ENCODE measurements at places on chromosomes 11 and 22.

GRCh38 chr11:134063991-134064747 is 4.7 kb upstream of the JAM3 start:
- DNase-seq: no peak

DNA sequence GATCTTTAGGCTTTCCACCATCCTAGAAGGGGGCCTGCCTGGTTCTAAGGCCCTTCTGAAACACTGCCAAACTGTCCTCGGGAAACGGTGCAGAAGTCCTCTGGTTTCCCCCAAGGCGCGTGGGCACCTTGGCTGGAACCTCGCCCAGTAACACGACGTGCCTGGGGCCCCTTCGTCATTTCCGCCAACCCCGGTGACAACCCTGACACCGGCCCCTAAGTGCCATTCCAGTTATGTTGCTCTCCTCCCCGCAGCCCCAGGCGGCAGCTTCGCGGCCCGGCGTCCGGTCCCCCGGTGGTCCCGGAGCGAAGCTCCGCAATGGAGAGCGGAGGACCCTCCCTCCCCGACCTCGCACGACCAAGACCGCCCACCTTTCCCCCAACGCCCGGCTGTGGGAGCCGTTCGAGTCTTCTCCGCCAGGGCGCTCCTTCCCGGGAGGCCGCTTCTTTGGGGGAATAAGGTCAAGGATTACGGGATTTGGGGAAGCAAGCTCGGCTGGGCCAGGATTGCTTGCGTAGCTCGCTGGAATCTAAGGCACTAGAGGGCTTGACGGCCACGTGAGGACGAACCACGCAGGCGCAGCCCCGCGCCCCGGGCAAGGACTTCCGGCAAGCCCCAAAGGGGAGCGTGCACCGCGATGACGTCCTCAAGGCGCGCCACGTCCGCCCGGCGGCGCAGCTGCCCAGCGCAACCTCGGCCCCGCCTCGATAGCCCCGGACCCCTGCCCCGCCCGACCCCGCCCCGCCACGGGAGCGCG is 626 bp downstream of the RNH1 start:
- peak; percentile 95 for DNase-seq

- no peak for DNase-seq
These were observed 6.7 kb upstream of the SEPTIN5 start for GRCh38 chr22:19707347-19708290.

DNA sequence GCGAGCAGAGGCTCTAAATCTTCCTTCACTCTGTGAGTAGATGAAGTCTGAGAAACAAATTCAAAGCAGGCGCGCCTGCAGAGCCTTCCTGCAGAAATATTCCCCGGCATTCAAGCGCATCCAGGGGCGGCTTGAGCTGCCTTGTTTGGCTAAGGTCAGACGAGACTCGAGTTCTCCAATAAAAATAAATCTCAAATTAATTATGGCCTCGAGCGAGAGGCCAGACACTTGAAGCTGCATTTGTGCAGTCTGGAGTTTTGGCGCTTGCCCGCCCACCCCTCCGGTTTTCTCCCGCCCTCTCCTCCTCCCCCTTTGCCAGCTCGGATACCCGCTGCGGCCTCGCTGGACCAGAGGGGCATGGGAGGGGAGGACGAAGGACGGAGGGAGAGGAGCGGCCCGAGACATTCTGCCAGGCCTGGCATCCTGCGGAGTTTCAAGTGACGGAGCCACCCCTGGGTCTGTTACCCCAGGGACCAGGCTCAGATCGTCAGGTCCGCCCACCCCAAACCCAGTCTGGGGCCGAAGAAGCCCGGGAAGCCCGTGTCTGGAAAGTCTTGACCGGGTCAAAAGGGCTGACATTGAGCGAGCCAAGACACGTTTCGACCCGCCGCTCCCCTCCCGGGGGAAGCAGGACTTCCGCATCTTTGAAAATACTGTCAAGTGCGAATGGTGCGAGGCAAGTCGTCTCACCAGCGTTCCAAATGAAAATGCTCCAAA is 3.8 kb upstream of the FLI1 start:
- no peak for DNase-seq

GRCh38 chr11:11400121-11400520 is 47.1 kb upstream of the CSNK2A3 start:
- no peak for DNase-seq

GRCh38 chr11:25838918-25839625 is 492.9 kb upstream of the ANO3 start:
- no peak for DNase-seq
